Renal cortex interstitium (tissue), 15 donors: ENCODE measurements at places on chromosomes 11 and 22.

DNA sequence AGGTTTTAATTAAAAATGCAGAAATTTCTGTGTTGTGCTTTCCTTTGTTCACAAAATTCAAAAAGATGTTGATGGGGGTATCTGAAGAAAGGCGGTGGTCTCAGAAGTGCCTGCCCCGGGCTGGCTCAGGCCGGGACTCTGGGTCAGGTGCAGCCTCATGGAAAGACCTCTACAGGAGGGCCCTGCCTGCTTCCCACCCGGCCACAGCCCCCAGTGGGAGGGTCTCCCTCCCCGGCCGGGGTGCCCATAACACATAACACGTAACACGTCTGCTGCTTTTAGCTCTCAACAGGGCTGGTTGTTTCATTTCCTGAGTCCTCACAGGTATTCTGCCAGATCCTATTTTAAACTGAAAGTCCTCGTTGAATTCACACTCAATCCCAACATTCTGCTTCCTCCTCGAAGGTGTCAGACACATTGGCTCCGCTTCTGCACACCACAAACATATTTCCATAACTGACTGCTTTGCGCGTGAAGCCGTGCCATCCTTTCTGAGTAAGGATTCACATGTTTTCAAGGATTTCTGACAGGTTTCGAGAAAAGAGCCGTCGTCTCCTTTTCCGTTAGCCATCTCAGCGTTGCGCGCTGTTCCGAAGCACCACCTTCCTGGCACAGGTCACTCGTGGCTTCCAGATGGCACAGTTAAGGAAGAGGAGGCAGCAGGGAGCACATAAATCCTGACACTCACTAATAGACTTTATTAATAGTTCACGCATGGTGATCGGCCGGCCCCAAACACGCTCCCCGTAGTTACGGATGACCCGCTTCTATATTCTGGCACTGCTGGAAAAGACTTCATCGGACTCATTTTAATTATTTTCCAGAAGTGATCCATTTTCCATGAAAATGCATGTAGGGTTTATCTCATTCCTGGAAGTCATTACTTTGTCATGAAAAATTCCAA is 569.3 kb downstream of the BRD1 start:
- DNase-seq: no peak

DNA sequence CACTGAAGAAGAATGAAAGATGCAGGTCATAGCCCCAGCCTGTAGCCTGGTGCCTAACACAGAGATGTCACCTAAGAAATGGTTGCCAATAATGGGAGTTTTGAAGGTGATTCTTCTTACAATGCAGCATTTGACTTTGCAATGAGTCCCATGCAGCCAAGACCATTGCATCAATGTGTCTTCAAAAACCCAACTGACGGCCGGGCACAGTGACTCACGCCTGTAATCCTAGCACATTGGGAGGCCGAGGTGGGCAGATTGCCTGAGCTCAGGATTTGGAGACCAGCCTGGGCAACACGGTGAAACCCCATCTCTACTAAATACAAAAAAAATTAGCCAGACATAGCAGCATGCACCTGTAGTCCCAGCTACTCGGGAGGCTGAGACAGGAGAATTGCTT is 89.3 kb upstream of the ASPHD2 start:
- DNase-seq: no peak

GRCh38 chr11:75275581-75275980 is 35.0 kb downstream of the TPBGL start:
- DNase-seq: no peak

DNA sequence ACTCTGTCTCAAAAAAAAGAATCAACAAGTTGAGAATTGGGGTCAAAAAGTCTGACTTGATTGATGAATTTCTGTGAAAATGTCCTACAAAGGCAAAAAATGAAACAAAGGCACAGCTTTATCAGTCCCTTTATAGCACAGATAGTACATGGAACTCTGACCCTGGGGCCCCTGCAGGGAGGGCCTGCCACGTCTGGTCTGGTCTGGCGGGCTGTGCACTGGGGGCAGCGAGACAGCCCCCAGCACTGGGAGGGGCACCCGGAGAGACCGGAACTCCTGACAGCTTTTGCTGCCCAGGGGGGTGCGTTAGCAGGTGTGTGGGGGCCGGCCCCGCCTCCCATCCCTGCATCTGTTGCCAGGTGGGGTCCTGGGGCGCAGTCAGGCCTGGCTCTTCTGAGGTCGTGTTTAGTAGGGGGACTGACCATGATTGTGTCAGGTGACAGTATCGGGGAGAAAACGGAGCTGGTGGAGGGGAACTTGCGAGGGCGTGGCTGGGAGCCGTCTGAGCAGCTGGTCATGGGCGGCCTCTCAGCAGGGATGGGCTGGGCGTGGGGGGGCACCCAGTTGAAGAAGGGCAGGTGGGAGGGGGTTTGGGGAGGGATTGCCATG is 51.7 kb downstream of the GRAMD4 start:
- DNase-seq: no peak

GRCh38 chr11:120184946-120185705 is 25.7 kb upstream of the OAF start:
- no peak for DNase-seq

- peak; percentile 13 for DNase-seq
These were observed 1.2 kb downstream of the CAPRIN1 start for GRCh38 chr11:34052608-34053160.

DNA sequence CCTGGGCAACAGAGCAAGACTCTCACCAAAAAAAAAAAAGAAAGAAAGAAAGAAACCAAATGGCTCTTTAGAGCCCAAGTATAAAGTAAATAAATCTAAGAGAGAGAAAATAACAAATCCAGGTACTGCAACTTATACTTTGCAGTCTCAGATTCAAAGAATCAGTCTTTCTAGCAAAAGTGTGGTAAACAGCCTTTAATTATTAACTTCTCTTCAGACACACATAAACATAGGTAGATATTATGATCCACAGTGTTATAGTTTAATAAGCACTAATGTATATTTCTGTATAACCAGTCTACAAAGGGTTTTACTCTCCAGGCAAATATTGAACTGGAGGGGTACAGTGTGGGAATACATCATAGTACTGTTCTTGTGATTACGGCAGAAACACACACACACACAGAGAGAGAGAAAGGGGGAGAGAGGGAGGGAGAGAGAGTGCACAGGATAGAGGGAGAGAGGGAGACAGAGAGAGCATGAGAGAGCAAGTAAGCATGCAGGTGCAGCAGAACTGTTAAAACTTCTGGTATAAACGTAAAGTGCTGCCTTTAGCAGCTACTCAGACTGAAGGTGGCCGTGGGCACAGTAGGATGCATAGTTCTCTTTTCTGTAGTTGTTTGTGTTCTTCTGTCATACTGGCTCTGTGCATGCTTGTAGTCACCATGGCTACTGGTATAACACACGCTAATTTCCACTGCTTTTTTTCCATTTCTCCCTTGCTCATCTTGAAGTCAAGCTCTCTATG is 32.3 kb downstream of the MTMR2 start:
- DNase-seq: no peak

DNA sequence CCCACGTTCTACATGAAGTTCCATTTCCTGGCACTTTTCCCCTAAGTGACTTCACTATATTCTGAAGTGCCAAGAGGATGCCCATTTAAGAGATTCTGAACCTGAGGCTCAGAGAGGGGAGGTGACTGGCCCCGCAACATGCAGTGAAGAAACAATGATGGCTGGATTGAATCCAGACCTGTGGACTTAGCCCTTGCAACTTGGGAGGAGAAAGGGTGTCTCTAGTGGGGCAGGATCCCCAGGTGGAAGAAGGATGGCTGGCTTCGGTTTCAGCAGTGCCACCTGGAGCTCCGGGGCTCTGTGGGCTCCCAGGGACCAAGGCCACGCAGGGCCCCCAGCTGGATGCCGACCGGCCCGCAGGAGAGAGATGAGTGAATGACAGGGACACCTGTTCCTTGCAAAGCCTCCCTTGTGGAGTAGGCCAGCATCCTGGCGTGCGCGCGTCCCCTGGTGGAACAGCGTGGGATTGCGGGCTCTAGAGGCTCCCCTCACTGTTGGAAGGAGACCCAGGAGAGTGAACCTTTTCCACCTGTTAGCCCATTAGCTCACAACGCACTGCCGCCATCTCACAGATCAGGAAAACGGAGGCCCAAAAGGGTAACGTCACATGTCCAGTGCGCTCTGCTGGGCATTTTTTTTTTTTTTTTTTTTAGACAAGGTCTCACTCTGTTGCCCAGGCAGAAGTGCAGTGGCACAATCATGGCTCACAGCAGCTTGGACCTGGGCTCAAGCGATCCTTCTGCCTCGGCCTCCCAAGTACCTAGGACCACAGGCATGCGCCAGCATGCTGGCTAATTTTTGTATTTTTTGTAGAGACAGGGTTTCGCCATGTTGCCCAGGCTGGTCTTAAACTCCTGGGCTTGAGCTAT is 104.7 kb downstream of the KIAA1671 start:
- no peak for DNase-seq

DNA sequence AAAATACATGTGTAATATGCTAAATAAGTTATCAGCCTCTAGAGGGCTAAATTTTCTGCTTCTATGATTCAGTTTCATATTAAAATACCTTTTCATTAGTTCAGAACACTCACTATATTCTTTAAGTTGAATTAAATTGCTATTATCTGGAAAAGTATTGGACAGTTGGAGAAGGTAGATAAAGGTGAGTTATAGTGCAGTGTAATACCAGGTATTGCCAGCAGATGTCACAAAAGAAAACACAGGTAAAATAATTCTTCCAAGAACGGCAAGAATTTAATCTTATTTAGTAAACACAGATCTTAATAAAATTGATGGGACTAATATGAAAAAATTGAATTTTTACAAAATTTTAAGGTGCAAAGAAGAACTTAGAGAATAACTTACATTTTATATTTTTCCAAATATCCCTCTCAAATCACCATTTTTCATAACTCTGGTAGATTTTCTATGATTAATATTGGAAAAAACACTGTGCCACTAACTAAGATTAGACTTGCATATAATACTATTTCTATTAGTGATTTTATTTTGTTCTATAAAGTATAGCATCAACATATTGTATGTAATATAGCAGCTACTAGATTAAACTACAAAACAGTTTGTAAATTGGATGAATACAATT is 1.7 kb upstream of the LRRC4C start:
- DNase-seq: no peak

GRCh38 chr11:77142091-77142975 is 14.3 kb downstream of the MYO7A start:
- no peak for DNase-seq

DNA sequence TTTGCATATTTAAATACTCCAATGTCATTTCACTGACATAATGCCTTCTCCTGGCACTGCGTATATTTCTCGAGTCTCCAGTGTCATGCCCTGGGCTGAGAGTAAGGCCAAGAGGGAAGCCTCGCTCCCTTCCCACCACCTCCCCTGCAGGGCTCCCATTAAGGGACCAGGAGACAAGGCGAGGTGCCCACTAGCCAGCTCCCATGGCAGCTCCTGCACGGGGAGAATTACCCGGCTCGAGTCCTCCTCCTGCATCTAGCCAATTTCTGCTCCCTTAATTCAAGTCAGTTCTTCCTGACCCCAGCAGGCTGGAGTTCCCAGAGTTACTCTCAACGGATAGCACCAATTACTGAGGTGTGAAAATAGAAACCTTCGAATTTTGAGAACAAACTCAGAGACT is 31.9 kb downstream of the OPCML start:
- DNase-seq: no peak

GRCh38 chr22:47547881-47548650 is 785.6 kb downstream of the TBC1D22A start:
- DNase-seq: no peak

DNA sequence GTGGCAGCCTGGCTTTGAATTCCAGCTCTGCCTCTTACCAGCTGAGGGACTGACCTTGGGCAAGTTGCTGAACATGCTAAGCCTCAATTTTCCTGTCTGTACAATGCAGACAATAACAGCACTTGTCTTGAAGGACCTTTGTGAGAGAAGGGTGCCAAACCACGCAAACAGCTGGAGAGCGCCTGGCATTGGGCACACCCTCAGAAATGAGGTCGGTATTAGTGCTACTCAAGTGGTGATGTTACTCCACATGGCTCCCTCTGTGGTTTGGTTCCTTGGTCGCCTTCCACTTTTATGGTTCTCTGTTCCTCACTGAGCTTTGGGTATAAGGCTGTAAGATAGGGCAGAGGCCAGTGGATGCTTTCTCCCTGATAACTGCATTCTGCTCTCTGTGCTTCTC is 8.2 kb downstream of the UBASH3B start:
- DNase-seq: no peak

GRCh38 chr11:111633248-111633647 is 31.0 kb downstream of the SIK2 start:
- no peak for DNase-seq

GRCh38 chr11:79007771-79008402 is 432.9 kb downstream of the TENM4 start:
- DNase-seq: no peak

- DNase-seq: no peak
These were observed 2.4 kb upstream of the ARSA start for GRCh38 chr22:50630376-50630775.

DNA sequence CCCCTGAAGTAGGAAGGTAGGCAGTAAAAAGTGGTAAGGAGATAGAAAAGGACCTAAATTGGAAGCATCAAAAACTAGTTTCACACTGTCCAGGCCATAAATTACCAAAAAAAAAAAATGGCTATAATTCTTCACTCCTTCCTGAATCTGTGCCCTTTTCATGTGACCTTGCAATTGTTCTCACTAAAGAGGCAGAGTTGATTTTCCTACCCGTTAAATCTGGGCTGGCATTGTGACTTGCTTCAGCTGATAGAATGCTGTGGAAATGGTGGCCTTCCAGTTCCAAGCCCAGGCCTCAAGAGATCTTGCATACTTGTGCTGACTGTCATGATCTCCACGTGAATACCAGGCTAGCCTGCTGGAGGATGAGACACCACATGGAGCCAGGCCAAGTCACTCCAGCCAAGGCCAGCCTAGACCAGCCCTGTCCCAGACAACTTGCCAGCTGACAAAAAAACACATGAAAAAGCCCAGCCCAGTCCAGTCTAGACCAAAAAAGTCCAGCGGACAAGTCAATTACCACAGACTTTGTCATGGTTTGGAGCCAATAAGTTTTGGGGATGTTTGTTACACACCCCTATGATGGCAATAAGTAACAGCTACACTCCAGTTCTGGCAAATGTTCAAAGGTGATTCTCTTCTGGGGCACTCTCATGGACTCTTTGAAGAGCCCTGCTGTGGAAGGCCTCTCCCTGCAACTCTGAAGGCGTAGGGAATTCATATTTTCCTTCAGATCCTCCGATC is 51.4 kb upstream of the NUP50 start:
- DNase-seq: no peak

DNA sequence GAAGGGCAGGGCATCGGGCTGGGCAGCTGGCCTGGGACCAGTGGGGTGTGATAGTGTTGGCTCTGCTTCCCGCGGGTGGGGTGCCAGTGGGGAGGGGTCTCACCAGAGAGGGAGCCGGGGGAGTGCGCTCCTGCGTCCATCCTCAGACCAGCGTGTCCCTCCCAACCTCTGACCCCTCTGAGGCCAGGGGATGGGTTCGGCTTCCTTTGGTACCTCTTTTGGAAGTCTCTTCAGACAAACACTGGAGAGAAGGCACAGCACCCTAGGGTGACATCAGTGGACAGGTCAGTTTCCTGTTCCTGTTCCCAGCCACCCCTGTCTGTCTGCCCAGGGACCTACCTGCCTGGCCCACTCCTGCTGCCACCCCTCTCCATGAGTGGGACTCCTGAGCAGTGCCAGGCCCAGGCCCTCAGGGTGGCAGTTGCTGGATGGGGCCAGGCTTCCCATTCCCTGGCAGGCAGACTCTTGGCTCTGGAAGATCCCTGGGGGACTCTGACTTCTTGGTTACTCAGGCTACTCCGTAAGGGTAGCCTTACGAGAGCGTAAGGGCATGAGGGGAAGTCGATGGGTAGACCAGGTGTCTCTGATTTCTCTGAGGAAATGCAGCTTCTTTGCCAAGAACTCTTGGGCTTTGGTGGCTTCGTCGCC is 2.6 kb downstream of the TAGLN start:
- no peak for DNase-seq
